ENCODE measurements at places on chromosomes 5 and 9.

DNA sequence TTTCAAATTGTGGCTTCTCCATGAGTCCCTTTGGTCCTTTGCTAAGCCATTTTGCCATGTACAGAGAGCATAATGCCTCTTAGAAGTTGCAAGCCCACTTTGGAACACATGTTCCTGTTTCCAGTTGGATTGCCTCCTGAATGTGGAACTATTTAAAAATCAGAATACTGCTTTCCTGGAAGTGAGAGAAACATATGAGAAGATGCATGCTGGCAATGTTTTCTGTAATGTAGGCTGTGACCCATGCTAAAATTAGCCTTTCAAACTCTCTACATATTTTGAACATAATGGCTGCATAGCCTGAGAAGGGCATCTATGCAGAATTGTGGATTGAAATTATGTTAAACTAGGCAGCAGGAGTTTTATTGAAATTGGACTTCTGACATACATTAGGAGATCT lies 175.5 kb upstream of the PAPPA start:
- DNase-seq = no peak

DNA sequence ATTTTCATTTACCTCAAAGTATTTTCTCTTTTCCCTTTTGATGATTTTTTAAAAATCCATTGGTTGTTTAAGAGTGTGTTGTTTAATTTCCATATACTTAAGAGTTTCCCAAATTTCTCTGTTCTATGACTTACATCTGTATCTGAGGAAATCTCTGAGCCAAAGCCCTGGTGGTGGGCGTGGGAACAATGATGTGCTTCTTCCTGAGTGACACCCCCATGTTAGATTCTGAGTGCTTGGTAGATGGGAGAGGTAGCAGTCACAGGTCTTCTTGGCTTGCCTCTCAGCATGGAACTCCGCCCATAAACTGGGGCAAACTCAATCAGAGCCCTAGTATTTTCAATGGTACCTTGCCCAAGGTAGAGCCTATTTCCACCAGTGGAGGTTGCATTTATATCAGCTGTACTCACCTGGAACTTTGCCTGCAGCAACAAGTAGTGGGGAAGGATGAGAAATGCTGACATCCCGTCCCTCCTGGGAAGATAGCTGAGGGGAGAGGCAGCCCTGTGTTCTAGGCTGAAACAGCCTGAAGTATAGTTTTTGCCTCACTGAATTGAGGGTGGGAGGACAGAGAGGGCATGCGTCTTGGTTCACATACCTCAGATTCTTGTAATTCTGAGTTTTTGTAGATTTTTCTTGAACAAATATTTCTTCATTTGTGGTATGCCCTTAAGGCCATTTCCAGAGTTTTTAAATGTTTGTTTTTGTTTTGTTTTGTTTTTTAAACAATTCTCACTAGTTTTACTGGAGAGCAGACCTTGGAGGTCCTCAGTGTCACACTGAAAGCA lies 26.4 kb downstream of the C9orf43 start:
- DNase-seq = no peak

GRCh38 chr5:60802986-60803385 lies 41.1 kb downstream of the ELOVL7 start:
- DNase-seq = no peak

GRCh38 chr9:37504605-37505004 lies 18.9 kb downstream of the POLR1E start:
- no peak for DNase-seq

- DNase-seq = no peak
Observed at GRCh38 chr5:53501054-53501453, 20.6 kb downstream of the FST start.

GRCh38 chr5:72066705-72067107 lies 40.6 kb upstream of the MAP1B start:
- DNase-seq = peak; percentile 88

- no peak for DNase-seq
Observed at GRCh38 chr5:6448622-6449464, at the start of gene UBE2QL1. TSS of gene UBE2QL1 (plus strand) at chr5:6448859. CDS start at chr5:6448894, 35 bp downstream.

DNA sequence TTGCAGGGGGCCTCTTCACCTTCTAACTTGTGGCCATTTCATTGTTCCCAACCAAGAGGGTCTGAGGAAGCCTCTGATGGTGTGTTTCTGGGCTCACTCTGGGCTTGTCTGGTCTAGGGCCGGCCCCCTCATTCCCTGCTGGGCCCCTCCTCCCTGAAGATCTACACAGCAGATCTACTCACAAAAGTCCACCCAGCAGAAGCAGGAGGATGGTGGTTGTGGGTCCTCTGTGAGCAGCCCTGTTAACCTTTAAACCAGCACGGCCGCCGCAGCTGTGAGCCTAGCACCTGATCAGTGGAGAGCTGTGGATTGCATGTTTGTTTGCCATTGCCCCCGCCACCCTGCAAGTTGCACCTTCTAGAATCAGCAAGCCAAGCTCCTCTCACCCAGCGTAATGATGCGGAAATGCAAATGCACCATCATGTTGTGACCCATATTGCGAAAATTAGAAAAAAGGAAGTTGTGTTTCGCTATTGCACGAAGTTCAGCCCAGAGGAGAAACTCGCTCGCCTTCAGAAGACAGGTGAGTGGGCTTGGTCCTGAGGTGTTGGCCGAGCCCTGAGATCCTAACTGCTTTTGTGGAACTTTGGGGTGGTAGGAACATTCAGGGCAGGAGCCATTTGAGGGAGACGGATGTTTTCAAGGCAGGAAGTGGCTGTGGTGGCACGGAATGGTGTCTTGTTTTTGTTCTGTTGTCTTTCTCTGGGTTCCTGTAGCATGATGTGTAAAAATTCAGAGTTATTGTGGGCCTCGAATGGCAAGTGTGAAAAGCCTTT lies 16.7 kb downstream of the FGD3 start:
- no peak for DNase-seq

DNA sequence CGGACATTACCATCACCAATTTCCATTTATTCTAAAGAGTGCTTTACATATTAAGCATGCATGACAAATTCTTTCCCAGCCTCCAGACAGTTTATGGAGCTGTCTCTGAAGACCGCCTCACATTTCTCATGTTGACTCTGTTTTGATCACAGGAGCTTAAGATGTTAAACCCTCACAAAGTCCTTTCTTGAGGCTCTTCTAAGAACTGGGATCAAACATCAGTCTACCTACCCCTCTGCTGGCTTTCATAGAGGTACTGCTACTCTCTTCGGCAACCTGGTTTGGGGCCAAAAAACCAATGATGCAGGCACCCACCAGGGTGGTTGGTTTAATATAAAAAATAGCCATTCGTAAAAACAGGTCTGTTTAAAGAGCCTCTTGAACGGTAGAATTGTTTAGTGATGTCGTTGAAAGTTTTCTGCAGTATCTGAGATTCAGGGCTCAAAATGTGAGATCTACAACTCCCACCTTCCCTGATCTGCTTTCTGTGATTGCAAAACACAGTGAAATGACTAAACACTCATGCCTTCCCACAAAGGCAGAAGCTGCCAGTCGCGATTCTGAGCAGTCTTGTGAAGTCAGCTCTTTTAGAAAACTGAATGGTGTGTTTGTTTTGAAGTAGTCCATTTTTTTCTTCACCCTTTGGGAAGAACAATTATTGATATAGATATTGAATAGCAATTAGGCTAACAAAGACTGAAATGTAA lies 3.5 kb downstream of the RXFP3 start:
- DNase-seq = peak; percentile 34

Measured in non-pigmented ciliary epithelial cell (primary cell).